ENCODE measurements at places on chromosomes 5 and 9. TPM values are rescaled to one million over a fixed set of nuclear protein-coding genes. Genes with fewer than 3 reads are reported as not detected.

Gene EIF4E1B
- total RNA-seq: 0.31 TPM

Gene SPATA31C1
- not detected for total RNA-seq

Gene CCDC152
- total RNA-seq: 8.1 TPM

Gene GNE
- total RNA-seq: 42.6 TPM

Gene FBLL1
- total RNA-seq: 37.6 TPM

Gene LEAP2
- 4.7 TPM for total RNA-seq

Gene TRIP13
- 8.1 TPM for total RNA-seq

Gene GCNT1
- 4.7 TPM for total RNA-seq

Gene GPX3
- total RNA-seq: 17.5 TPM

Gene RNF180
- total RNA-seq: 78.9 TPM

Gene EPB41L4B
- 3.4 TPM for total RNA-seq
